ENCODE measurements at places on chromosomes 1 and 21.
A peak's percentile ranks its signal among the peaks of the same experiment; 100 is the strongest.

GRCh38 chr1:170495006-170495405, 37.0 kb upstream of the GORAB start:
- no peak for DNase-seq

DNA sequence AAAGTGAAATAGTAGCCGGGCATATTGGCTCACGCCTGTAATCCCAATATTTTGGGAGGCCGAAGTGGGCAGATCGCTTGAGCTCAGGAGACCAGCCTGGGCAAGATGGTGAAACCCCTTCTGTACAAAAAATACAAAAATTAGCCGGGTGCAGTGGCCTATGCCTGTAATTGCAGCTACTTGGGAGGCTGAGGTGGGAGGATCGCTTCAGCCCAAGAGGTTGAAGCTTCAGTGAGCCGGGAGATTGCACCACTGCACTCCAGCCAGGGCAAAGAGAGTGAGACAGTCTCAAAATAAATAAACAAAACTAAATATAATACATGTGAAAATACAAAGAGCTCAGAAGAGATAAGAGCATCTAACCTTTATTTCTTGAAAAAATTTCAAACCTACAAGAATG, 2.3 kb upstream of the MSTO1 start:
- no peak for DNase-seq

DNA sequence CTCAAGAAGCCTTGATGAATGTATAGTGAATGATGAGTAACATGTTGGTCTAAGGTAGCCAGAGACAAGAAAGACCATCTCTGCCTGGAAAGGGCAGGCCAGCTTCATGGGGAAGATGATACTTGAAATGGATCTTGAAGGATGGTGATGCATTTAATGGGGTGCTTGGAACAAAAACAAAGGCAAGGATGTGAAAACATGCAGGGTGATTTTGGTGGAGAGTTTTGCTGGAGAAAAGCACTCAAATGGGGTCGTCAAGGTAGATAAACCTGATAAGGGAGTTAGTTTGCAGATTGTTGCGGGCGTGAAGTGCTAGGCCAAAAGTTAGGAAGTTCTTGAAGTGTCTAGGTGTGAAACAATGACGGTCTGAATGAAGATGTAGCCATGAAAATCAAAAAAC, 205.4 kb downstream of the HLX start:
- no peak for DNase-seq

DNA sequence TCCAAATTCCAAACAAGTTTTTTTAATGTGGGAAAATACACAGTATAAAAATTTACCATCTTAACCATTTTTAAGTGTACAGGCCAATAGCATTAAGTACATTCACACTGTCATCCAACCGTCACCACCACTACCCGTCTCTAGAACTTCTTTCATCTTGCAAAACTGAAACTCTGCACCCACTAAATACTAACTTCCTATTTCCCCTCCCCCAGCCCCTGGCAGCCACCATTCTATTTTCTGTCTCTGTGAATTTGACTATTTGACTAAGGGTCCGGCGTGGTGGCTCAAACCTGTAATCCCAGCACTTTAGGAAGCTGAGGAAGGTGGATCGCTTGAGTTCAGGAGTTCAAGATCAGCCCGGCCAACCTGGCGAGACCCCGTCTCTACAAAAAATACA, 36.1 kb downstream of the CLSTN1 start:
- peak; percentile 40 for DNase-seq

- no peak for DNase-seq
Measured at GRCh38 chr1:215083383-215083961, 935 bp downstream of the KCNK2 start.

DNA sequence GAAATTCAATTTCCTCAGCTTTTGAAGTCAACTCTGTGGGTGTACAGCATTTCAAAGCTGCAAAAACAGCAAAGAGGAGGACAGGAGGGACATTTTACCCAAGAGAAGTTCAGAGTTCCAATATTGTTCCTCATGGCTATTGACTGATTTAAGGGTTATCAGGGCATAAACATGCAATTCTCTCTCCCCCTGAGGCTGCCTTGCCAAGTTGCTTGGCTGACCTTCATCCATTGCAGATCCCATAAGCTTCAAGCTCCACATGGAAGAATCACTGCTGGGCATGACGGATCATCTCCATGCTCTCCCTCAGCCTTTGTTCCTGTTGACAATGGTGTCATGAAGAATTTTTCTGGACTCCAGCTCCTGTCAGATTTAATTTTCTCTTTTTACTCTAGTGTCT, 115.2 kb upstream of the SERBP1 start:
- no peak for DNase-seq

DNA sequence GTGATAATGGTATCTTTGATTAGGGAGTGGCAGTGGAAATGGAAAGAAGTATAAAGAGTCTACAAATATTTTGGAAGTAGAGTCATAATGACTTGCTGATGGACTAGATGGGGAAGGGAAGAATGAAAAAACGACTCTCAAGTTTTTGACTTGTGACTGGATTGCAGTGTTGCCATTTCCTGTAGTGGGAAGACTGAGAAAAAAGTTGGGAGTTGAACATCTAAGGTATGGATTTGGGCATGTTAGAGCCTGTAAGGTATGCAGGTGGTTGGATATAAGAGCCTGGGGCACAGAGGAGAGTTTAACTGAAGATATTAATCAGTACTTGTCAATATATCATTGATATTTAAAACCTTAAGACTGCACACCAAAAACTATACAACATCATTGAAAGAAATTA, 19.4 kb downstream of the DNM3 start:
- DNase-seq: no peak

DNA sequence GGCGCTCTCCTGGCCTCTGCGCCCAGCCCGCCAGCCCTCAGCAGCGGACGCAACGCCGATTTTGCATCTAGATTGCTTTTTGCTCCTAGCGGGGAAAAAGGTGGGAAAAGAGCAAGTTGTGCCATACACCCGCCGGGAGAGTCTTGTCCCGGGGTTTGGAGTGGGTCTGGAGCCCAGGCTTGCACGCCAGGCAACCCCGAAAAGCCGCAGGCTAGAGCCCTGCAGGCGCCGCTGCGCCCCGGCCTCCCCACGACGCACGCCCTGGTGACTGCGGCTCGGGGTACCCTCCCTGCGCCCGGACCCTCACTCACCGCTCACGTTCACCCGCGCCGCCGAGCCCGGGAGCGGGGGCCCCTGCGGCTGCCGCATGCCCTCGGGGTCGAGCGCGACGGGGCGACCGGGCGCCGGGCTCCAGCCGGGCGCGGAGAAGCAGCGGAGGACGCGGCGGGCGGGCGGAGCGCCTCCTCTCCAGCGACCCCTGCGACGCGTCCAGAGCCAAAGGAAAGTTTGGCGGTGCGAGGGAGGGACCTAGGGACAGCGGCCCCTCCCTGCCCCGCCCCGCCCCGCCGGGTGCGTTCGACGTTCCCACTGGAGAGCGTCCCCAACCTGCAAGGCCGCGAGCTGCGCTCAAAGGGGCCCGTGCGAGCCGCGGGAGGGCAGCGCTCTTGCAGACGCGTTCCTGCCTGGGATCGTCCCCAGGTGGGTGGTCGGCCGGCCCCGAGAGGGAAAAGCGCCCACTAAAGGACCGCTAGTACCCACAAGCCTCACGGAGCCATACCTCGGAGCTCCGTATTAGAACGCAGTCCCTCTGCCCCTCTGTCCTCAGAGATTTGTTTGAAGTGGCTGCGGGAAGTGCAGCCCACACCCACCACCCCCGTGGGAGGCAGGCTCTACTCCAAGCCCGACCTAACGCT, at the start of gene LPAR3:
Gene LPAR3 (minus strand): TSS at position 502 of the 914 bp plus-strand sequence. CDS start 27,086 bp downstream, outside the sequence.
- DNase-seq: peak; percentile 27

DNA sequence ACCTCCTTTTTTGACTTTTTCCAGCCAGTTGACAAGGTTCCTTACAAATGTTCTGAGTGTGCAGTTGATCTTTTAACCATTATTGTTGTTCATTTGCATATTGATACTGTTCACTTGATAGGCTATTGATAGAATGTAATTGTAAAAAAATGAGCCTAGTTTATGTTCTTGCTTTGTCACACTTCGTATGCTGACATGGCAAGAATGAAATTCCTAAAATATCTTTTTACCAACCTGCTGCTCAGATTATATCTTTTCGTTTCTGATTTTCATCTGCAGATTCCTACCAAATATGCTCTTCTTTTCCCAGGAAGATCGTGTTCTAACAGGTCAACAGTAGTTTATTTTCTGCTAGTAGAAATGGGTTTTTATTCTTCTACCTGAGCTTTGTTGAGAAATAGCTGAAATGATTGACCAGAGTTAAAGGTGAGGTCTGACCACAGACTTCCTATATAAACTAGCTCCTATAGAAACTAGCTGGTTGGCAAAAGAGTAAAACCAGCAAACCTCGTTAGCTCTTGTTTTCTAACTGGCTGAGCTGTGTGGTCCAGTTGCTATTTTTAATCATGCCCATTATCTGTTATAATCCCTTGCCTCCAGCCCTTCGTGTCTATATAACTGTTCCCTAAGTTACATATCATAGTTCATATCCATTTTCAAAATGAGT, 174.8 kb downstream of the HS2ST1 start:
- DNase-seq: no peak

DNA sequence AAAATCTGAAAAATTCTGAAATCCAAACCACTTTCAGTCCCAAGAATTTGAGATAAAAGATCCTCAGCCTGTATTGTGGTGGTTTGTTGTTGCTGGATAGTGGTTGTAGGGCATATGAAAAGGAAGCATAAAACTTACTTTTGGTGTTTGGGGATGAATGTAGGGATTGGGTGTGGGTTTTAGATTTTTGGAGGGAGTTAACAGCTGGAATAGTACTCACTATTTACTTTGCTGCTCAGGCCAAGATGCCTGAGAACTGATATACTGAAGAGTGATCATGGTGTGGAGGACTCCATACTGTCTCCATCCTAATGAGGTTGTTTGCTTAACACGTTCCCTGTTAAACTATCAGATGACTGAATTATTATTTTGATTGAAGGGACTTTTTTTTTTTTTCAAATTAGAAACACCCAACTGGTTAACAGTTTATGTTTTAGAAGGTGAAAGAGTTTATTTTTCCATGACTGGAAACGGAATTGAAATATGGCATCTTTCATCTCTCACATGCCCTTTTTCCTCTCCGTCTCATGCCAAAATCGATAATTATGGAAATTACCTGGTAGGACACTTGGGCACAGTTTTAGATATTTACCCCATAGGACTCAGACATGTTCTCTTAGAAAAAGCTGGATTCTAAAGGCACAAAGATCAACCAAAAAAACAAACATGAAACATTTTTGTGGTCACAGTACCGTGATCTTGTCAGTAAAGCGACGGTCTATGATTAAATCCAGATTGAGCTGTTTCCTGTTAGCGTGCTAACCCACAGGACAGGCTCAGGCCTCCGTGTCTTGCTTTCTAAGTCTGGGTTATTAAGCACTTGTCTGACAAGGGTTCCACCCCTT, 37.3 kb downstream of the RGL1 start:
- peak; percentile 51 for DNase-seq

DNA sequence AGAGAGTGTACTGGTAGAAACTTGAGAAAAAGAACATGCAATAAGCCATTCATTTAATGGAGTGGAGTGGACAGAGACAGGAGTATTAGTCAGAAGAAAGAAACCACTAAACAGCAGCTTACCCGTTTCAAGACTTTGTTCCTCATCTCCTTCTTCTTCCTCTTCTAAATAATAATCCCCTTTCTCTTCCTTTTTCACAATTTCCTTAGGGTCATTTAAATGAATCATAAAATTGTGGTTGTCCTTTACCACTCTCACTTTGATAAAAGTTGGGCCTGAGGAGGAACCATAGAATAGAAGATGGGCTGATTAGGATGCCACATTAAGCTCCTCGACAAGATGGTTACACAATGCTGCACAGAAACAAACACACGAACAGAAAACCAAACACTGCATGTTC, 109.6 kb downstream of the WDR3 start:
- peak; percentile 67 for DNase-seq

DNA sequence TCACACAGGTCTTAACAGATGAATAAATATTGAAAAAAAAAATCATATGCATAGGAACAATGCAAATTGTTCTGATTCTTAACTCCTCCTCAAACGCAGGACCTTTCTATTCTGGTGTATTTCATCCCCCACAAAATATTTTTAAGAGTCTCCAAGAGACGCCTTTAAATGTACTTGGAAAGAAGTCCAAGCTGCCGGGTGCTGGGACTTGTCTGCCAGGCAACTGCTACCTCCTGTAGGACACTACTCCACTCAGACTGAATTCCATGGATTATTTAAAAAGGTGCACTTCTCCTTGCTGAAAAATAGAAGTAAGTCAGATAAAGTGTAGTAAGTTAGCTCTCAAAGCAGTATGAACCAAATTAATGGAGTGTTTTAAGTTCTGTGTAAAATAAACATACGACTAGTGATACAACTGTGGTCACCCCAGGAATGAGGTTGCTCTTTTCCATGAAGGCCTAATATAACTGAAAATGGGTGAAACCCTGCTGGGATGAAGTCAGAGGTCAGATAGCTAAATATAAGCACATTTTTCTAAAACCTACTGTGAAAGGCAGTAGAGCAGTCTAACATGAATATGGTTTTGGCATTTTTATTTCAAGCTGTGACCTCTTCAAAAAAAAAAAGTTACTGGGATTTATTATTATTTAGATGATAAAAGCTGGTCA, 189.2 kb upstream of the PBX1 start:
- DNase-seq: no peak

- no peak for DNase-seq
Measured at GRCh38 chr1:214445831-214446614, 105.4 kb downstream of the PTPN14 start.

DNA sequence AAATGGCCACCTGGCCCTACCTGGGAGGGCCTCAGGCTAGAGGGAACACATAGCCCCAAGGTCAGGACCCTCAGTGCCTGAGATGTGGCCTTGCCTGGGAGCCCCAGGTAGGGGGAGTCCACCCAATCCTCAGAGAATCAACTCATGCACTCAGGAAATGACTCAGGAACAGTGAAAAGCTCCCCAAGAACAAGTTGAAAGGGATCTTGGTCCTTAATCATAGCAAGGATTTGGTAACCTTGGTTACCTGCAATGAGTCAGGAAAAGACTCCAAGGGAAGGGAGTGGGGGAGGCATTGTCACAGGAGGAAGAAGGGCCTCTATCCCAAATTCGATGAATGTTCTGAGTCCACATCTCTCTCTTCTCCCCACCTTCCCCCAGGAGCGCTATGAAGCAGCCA, 17.0 kb downstream of the MAP7D1 start:
- DNase-seq: no peak

GRCh38 chr1:72678683-72679082, 396.3 kb upstream of the NEGR1 start:
- DNase-seq: no peak

GRCh38 chr1:154624746-154625643, 17.0 kb upstream of the ADAR start:
- DNase-seq: no peak

- no peak for DNase-seq
Measured at GRCh38 chr1:40901886-40902852, 40.0 kb upstream of the CITED4 start.

DNA sequence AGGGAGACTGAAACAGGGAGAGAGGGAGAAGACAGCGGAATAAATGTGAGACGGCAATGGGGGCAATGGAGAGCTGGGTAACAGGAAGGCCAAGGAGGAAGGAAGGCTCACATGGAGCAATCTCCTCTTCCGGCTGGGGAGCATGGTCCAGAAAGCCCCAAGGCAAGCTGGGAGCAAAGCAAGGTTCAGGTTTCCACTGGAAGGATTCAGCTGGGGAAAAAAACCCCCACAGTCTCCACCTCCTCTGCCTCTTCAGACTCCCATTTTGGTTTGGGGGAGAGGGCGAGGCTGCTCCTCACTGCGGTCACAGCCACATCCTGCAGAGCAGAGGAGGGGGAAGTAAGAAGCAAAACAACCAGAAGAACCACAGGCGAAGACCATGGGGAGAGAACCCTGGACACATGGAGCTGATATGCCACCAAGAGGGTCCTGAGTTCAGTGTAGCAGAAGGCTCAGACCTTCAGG, 650 bp downstream of the TNFAIP8L2 start:
- peak; percentile 83 for DNase-seq

Data from hematopoietic multipotent progenitor cell treated with erythropoietin and hydrocortisone succinate and interleukin-3 and kit ligand, for 6 days (in vitro differentiated cells).